Suprapubic skin (tissue), 4 donors: ENCODE measurements at places on chromosomes 7 and 10. TPM values are rescaled to one million over a fixed set of nuclear protein-coding genes. Genes with fewer than 3 reads are reported as not detected.

Gene OR9A4
- not detected for total RNA-seq

Gene PON1
- 0.30 TPM for total RNA-seq

Gene SFMBT2
- total RNA-seq = 4.5 TPM

Gene CACNA2D1
- total RNA-seq = 11.8 TPM

Gene SYT15
- 0.26 TPM for total RNA-seq

Gene KCNH2
- not detected for total RNA-seq

Gene VAX1
- total RNA-seq = not detected

Gene WASHC2A
- total RNA-seq = 68.0 TPM

Gene ABI1
- 62.9 TPM for total RNA-seq

Gene PRLHR
- not detected for total RNA-seq

Gene SEPTIN7
- 128 TPM for total RNA-seq

Gene TMEM229A
- not detected for total RNA-seq

Gene CPN1
- total RNA-seq = not detected

Gene NACAD
- total RNA-seq = 1.1 TPM

Gene GPR158
- total RNA-seq = not detected

Gene FAM221A
- 14.5 TPM for total RNA-seq

Gene EN2
- not detected for total RNA-seq

Gene VSTM4
- 4.0 TPM for total RNA-seq

Gene CSTF2T
- 14.2 TPM for total RNA-seq
